ENCODE measurements at places on chromosomes 3 and 15.
A peak's percentile ranks its signal among the peaks of the same experiment; 100 is the strongest.

GRCh38 chr3:111071257-111072030 is at the start of gene NECTIN3:
Gene NECTIN3 (plus strand): TSS chr3:111071816. CDS start chr3:111072018, 202 bp downstream.
- DNase-seq: peak; percentile 95

DNA sequence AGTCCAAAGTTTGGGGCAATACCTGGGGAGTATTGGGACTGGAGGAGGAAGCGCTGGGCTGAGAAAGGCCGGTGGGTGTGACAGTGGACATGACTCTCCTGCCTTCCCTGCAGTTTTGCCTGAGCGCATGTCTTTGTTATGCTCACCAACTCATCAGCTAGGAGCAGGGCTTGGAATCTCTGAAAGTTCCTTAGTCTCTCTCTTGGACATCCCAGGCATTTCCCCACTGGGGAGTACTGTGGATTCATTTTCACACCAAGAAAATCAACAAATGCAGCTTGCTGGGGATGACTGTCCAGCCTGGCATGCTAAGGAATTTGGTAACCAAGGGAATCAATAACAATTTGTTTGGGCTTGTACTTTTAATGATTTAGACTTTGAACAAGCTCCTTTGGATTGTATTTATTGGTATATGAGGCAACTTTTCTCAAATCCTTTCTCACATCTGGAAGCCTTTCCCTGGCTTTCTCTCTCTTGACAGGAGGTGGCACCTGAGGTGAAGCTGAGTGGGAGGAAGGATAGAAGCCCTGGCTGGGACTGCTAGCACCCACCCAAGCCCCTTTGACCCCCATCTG is 48.5 kb upstream of the CHST2 start:
- peak; percentile 26 for DNase-seq

DNA sequence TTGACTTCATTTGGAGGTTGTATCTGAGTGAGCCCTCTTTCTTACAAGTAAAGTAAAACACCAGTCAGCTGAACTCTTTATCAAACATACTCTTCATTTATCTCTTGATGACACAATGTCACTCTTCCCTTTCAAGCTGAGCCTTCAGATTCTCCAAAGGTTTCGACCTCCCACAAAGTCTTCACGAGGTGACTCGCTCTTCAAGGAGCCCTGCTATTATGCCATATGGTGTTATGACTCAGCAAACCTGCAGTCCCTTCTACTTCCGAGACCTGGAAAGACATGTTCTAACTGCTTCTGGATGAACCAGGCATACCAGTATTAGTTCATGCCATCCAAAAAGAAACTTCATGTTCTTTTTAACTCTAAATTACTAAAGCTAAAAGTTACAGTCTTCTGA is 23.1 kb downstream of the AADAC start:
- peak; percentile 59 for DNase-seq

DNA sequence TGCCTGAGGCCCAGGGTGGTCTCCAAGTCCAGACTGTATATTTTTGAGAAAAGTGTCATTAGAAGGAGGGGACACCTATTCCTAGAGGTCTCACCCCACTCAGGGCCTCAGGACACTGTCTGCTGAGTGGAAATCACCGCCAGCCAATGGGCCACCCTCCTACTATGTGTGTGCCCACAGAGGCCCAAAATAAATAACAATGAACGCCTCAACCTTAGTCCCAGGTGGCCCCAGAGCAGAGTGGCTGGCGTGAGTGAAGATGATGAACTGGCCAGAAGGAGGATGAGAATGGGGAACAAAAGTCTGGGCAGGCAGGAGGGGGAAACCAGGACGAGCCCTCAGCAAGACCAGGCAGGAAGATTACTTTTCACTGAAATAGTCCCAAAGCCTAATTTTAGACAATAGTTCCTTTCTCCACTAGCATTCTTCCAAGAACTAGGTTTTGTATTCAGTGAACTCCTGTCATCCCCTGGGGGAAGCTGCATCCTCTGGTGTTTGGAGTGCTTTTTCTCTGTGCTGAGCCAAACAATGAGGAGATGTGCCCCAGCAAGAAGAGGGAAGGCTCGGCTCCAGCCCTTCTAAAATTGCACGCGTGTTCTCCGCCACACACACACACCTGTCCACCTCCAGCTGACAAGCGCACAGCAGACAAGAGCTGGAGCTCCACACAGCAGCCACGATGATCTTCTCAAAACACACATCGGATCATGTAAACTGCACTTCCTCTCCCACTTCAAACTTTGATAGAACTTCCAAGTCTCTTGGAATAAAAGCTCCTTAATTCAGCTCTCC is 72.2 kb downstream of the ADCY5 start:
- no peak for DNase-seq

DNA sequence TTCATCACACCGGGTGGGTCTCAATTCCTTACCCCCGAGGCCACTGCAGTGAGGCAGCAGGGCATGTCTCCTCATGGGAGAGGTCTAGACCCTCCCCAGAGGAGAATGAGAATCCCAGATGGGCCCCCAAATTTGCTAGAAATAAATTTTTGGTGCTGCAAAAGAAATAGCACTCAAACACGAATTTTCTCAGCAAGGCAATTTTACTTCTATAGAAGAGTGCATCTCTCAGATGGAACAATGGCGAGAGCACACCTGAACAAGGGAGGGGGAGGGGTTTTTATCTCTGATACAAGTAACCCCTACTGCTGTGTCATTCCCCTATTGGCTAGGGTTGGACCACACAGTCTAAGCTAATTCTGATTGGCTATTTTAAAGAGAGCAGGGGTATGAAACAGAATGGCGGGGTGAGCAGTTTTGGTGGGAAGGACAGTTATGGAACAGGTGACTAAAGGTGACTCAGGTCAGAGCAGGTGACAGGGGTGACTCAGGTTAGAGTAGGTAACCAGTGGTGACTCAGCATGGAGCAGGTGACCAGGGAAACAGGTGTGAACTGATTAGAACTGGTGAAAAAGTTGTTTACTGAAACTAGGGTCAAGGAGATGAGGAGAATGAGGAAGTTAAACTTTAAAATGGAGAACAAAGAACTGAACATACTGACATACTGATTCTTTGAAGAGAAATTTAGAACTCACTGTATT is 93.0 kb upstream of the WNT7A start:
- no peak for DNase-seq

Data from HFF-Myc (cell line).